CD4-positive, alpha-beta T cell treated with Interleukin-6 at 100 ng/mL for 8 hours (primary cell): ENCODE measurements at places on chromosomes 7 and 10.
A peak's percentile ranks its signal among the peaks of the same experiment; 100 is the strongest.

DNA sequence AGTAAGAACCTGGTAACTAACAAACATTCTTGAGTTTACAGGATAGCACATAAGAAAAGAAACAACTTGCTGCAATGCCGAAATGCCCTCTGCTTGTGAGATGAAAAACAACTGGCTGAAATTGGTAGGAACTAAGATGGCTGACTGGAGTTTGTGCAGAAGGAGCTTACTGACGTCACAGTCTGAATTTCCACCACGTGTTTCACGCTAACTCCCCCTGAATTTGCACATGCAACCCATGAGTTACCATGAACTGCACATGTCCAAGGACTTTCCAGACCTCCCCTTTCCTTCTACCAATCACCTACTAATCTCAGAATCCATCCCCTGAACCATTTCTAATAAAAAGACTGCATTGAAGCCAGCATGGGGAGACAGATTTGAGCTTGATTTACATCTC lies 86.3 kb upstream of the KCND2 start:
- DNase-seq, result no peak

- DNase-seq, result no peak
Observed at GRCh38 chr10:11004144-11005077, 13.3 kb upstream of the CELF2 start.

DNA sequence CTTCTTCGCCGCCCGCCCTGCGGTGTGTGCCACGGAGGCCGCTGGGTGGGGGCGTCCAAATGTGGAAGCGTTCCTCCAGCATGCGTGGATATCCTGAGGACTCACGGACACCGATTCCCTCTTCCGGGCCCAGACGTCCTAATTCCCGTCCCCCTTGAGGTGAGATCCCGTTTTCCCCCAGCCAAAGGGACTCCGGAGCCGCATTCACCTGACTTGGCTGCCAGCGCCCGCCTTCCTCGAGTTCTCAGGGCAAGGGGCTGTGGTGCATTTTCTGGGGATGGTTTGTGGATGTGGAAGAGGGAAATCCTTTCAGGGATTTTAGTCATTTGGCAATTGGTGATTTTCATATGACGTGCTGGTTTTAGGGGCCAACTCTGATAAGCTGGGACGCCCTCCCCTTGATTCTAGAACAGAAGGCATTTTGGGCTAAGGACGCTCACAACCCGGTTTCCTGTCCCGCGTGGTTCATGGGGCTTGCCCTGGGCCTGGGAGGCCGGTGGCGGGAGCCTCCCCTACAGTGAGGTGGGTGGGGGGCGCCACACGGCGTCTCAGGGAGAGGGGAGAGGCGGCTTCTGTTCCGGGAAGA lies 165.4 kb downstream of the ACTR3B start:
- DNase-seq, result no peak

GRCh38 chr7:55345292-55345691 lies 19.8 kb upstream of the LANCL2 start:
- DNase-seq, result no peak

- DNase-seq, result no peak
Observed at GRCh38 chr7:87944547-87944946, 10.5 kb downstream of the ADAM22 start.

DNA sequence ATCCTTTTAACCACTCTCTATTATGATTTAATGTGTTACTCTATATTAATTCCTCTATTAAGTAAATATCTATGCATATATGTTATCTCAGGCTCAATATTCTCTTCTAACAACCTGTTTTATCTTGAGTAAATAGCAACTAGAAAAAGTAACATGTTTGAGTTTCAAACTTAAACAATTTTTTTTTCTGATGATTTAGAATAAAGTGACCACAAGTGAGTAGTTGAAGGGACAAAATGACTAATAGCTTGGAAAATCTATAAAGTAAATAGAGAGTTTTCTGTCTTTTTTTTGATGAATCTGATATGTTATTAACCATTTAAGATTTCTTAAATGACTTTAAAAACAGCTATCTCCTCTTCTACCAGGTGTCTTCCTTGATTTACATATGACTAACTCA lies 483.8 kb downstream of the TFEC start:
- no peak for DNase-seq

DNA sequence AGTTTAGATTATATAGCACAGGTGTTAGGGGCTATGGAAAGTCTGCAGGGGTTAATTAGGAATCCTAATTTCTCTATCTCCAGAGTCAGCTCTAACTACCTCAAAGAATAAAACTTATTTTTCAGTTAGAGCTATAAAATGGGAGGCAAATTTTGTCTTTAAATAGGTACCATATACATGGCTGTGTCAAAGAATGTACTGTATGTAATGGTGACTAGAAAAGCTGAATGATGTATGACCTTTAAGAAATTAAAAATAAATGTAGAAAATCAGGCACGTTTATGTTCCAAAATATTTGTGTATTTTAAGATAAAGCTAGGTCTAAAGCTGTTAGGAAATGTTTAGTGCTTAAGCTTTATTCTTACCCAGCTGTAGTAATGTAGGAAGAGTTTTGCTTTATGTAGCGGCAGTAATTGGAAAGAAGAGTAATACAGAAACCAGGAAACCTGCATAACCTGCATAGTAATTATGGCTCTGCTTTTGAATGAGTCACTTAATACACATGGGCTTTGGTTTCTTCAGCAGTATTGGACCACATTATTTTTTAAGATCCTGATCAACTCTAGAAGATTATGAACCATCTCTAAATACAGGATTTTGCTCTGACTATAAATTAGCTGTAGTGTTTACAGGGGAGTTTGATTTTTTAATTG lies 85.0 kb downstream of the KMT2E start:
- DNase-seq, result no peak

GRCh38 chr7:82697897-82698296 lies 254.3 kb upstream of the CACNA2D1 start:
- no peak for DNase-seq

- DNase-seq, result no peak
Observed at GRCh38 chr10:61176424-61176823, 232.4 kb upstream of the RHOBTB1 start.

DNA sequence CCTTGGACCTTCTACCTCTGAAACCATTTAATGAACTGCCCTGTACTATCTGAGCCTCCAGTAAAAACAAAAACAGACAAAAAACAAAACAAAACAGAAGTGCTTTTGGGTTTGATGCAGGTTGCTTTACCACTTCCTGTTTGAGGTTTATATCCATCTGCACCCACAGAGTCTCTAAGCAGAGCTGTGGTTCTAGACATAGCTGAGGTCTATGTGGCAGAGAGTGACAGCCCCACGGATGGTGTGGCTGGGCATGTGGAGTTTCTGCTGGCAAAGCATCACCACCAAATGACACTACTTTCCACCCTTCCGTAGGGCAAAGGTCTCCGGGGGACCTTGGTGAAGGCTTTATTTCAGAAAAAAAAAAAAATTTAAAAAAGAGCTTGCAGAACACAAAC lies 754.2 kb downstream of the GRID1 start:
- peak; percentile 69 for DNase-seq

- no peak for DNase-seq
Observed at GRCh38 chr10:819326-819725, 112.2 kb downstream of the LARP4B start.

- no peak for DNase-seq
Observed at GRCh38 chr10:89392974-89393373, 551 bp downstream of the IFIT1 start.

DNA sequence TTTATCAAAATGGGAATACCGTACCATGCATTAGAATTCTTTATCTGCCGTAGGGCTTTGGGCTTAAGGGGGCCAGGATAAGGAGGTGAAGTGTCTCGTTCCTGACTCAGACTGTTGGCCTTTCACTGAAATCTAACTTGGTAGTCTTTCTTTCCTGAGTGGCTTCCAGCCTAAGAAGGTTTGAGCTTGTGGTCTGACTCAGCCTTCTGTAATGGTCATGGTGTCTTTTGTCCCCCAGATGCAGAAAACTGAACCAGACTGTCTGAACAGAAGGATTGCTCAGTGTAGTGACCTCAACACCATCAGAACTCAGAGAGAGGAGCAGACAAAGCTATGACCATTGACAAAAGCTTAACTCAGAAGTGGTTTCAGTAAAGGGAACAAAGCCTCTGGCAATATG lies 39.5 kb downstream of the WNT2 start:
- no peak for DNase-seq

GRCh38 chr10:1401071-1401965 lies 336.0 kb downstream of the ADARB2 start:
- no peak for DNase-seq

DNA sequence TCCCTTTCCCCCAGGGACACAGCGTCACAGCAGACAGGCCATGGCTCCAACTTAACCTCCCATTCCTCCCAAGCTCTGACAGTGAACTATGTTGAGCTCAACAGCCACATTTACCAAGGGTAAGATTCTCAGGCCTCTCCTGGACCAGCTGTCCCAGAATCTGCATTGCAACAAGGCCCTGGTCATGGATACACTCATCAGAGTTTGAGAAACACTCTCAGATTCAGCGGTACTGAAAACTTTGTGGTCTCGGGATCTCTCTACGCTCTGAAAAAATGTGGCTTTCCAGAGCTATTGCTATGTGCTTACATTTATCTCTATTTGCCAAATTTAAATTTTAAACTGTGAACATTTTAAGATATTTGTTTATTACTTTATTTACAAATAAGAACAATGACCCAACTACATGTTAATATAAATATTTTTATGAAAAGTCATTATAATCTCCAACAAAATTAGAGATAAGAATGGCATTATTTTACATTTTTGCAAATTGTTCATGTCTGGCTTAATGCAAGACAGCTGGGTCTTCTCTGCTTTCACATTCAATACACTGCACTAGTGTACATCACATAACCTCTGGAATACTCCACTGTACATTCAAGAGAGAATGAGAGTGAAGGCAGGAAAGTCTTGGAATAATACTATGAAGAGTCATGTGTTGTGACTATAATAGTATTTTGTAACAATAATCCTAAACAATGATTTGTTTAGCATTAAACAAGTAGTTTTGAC lies 190.9 kb upstream of the PITRM1 start:
- no peak for DNase-seq

- DNase-seq, result no peak
Observed at GRCh38 chr10:130222381-130222780, 86.2 kb downstream of the GLRX3 start.

- DNase-seq, result no peak
Observed at GRCh38 chr10:88198023-88198422, 334.6 kb downstream of the PTEN start.

DNA sequence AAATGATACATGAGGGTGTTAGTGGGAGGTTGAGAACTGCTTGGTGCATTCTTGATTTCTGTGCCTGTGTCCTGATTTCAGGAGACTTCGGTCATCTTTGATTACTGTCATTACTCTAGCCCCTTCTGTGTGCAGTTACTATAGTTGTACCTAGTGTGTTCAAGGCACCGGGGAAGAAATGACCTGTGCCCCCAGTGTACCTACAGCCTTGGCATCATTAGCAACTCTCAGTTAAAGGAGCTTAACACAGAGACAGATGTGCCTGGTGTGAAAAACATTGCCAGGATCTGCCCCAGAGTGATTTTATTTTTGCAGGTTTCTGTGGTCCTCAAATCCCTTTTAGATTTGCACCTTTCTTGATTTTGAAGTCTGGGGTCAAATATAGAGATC lies 62.2 kb downstream of the ARID5B start:
- DNase-seq, result no peak

GRCh38 chr10:131876508-131876907 lies 24.3 kb upstream of the PPP2R2D start:
- no peak for DNase-seq

GRCh38 chr10:113961182-113962031 lies 82.3 kb upstream of the ADRB1 start:
- peak; percentile 83 for DNase-seq

- peak; percentile 46 for DNase-seq
Observed at GRCh38 chr7:37310327-37311080, 138.2 kb downstream of the ELMO1 start.

DNA sequence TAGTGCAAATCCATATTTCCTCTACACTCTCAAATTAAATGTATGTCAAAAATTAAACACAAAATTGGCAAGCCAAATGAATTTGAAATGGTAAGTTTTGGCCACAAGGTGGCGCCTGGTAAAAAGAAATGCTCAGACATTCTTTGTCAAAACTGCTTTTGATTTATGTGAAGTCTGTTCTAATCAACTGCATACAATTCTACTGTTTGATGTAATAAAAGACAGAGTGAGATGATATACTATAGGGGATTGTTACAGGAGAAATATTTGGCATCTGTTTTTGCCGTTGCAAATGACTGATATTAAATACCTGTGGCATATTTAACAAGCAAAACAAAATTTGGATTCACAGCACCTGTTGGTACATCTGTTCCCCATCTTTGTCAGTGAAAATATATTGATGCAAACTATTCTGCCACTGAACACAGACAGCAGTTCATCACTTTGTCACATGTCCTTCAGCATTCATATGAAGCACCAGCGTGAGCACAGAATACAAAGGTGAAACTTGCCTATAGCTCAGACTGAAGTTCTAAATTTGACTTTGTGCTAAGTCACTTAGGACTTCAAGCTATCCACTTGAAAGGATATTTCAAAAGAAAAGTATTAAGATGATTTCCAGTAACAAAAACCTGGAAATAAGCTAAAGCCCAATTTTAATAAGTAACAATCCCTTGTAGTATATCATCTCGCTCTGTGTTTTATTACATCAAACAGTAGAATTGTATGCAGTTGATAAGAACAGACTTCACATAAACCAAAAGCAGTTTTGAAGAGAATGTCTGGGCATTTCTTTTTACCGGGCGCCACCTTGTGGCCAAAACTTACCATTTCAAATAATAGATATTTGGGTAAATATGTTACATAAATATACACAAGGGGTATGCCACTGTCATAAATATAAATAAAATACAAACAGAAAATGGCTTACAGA lies 10.2 kb upstream of the CH25H start:
- DNase-seq, result peak; percentile 62

GRCh38 chr10:130041451-130042371 lies 68.9 kb downstream of the C10orf143 start:
- no peak for DNase-seq

DNA sequence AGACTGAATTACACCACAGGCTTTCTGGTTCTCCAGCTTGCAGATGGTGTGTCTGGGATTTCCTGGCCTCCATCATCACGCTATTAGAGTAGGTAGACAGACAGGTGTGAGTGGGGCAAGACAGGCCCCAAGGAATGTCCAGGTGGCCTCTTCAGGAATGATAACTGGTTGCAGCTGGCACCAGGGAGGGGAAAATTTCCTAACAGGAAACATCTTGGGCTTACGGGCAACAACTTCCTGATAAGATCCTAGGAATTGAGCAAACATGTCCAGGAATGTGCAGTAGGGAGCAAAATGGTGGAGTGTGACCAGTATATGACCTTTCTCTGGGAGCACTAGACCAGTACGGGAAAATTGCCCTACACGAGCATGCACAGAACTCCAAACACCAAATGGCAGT lies 11.3 kb downstream of the XRCC2 start:
- no peak for DNase-seq

- DNase-seq, result no peak
Observed at GRCh38 chr7:142960955-142961512, 1.1 kb downstream of the KEL start.

- no peak for DNase-seq
Observed at GRCh38 chr10:92238586-92239098, 52.2 kb downstream of the CPEB3 start.

- no peak for DNase-seq
Observed at GRCh38 chr10:88246675-88247074, 336.4 kb downstream of the RNLS start.
